ENCODE measurements at places on chromosomes 7 and 10. TPM values are rescaled to one million over a fixed set of nuclear protein-coding genes. Genes with fewer than 3 reads are reported as not detected.

The ZC3HAV1L gene
- total RNA-seq: 7.9 TPM

The FOXI2 gene
- not detected for total RNA-seq

The RBM20 gene
- total RNA-seq: 0.06 TPM

The LHPP gene
- 2.6 TPM for total RNA-seq

The OPN1SW gene
- total RNA-seq: not detected

The ANKRD30A gene
- not detected for total RNA-seq

The HACD1 gene
- total RNA-seq: 41.9 TPM

The RBP4 gene
- not detected for total RNA-seq
